Stomach (tissue), 19 donors: ENCODE measurements at places on chromosomes 7 and 10. TPM values are rescaled to one million over a fixed set of nuclear protein-coding genes. Genes with fewer than 3 reads are reported as not detected.

GRCh38 chr7:51118628-51119027 is 198.0 kb downstream of the COBL start:
- no peaks in the 10 kb centered on the region for H3K36me3 ChIP-seq
- no peak overlapping the region for H3K4me3 ChIP-seq

DNA sequence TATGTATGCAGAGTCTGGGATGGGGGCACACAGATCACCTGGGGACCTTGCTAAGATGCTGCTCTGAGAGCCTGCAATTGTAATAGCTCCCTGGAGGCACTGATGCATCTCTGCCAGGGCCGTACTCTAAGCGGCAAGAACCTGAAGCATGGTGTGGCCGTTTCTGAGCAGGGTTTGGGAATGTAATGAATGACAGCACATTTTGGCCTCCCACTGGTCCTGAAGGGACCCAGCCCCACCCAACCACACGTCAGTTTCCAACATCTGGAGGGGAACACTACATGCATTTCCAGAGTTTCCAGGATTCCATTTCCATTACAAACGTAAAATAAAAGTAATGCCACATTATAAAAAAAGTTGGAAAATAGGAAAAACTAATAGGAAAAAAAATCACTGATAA is 14.0 kb downstream of the ZCCHC24 start:
- H3K27me3 ChIP-seq, result no peaks in the 10 kb centered on the region
- H3K4me1 ChIP-seq, result peaks cover 38% of the 10 kb centered on the region
- peaks cover 4% of the 10 kb centered on the region for H3K36me3 ChIP-seq
- DNase-seq, result no peak

DNA sequence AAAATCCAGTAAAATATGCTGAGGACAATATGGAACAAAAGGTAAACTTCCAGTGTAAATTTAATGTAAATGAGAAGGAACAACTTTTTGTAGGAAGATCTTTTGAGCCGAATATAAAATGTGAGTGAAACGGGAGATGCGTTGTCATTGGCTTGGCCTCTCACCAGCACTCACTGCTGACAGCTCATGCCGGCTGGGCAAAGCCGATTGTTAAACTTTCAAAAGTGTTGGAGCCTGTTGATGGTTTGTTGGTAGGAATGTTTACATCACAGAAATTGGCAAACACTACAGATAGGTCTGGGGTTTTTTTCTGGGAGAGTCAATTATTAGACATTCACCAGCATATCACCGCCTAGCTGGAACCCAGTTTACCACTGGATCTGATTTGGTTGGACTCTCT is 6.1 kb downstream of the PSTK start:
- no peak for DNase-seq
- H3K4me3 ChIP-seq, result no peak overlapping the region
- no peaks in the 10 kb centered on the region for H3K27me3 ChIP-seq

DNA sequence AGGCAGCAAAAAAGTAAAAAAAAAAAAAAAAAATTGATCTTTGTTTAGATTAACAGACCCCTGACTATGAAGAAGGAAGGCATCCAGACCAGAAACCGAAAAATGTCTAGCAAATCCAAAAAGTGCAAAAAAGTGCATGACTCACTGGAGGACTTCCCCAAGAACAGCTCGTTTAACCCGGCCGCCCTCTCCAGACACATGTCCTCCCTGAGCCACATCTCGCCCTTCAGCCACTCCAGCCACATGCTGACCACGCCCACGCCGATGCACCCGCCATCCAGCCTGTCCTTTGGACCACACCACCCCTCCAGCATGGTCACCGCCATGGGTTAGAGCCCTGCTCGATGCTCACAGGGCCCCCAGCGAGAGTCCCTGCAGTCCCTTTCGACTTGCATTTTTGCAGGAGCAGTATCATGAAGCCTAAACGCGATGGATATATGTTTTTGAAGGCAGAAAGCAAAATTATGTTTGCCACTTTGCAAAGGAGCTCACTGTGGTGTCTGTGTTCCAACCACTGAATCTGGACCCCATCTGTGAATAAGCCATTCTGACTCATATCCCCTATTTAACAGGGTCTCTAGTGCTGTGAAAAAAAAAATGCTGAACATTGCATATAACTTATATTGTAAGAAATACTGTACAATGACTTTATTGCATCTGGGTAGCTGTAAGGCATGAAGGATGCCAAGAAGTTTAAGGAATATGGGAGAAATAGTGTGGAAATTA is 19.4 kb downstream of the GATA3 start:
- no peak overlapping the region for H3K27ac ChIP-seq
- H3K36me3 ChIP-seq, result no peaks in the 10 kb centered on the region
- H3K4me3 ChIP-seq, result no peak overlapping the region
- no peaks in the 10 kb centered on the region for H3K27me3 ChIP-seq
- no peaks in the 10 kb centered on the region for H3K4me1 ChIP-seq

GRCh38 chr7:154812027-154812426 is 190.9 kb downstream of the PAXIP1 start:
- H3K4me3 ChIP-seq, result no peak overlapping the region
- H3K4me1 ChIP-seq, result no peaks in the 10 kb centered on the region
- no peaks in the 10 kb centered on the region for H3K27me3 ChIP-seq
- peaks cover 5% of the 10 kb centered on the region for H3K36me3 ChIP-seq

ZPBP gene
- not detected for total RNA-seq

ZNF438 gene
- 3.7 TPM for total RNA-seq

CYP2C19 gene
- total RNA-seq, result 0.89 TPM

SHTN1 gene
- 18.1 TPM for total RNA-seq

LLCFC1 gene
- total RNA-seq, result not detected

GPER1 gene
- total RNA-seq, result 0.58 TPM

CCDC146 gene
- total RNA-seq, result 23.2 TPM
